Stimulated activated CD4-positive, alpha-beta T cell treated with anti-CD3 and anti-CD28 coated beads, Interleukin-1b, Interleukin-23, amount 100 ng/mL, for 4 hours (primary cell): ENCODE measurements at places on chromosomes 5 and 9.

DNA sequence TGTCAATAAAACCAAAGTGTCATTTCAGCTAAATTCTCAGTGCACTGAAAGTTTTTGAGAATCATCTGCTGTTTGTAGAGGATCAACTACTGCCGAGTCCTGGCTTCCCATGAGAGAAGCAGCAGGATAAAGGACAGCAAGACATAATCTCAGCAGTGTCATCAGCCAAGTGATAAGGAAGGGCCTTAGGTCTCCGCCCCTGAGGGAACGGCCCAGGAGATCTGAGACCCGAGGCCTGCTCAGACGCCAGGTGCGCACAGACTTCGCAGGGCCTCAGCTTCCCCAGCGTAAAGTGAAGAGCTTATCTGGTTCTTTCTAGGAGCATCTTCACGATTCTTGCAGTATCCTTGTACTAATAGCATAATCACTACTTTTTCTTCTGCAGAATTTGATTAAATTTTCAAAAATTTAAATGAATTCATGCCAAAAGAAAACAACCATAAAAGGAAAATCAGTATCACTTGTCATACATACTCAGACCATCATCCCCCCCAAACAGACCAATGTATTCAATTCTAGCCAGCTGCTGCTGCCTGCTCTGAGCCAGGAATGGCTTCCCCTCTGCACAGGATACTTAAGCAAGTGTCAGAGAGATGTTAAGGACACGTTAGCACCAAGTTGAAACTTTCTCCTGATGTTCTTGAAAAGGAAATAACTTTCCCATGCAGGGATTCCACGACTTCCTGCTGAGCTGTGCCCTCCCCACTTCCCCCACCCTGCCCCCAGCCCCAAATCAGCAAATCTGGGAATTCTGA, 2.2 kb downstream of the GFPT2 start:
- DNase-seq, result no peak

DNA sequence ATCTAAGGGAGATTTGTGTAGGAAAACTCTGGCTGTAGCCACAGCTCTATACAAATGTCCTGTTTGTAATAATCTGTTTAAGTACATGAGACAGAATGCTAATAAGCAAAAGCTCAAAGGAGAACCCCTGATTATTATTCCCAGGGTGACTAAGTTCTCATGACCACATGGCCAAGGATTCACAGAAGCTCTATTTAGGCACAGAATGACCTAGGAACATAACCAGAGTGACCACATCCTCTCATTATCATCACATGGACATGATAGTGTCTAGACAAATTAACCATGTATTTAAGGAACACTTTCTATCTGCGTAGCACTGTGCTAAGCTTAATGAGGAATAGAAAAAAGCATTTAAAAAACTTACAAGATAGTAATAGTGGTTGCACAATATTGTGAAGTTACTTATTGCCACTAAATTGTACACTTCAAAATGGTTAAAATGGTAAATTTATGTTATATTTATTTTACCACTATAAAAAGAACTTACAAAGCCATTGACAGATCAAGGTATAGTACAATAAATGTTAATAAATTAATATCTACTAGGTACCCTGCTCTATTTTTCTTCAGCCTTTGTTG, 56.3 kb downstream of the STX17 start:
- DNase-seq, result no peak

GRCh38 chr9:121368138-121368522, 1.9 kb downstream of the STOM start:
- no peak for DNase-seq

- no peak for DNase-seq
Observed at GRCh38 chr9:82969291-82969690, 93.7 kb downstream of the RASEF start.

- peak; percentile 17 for DNase-seq
Observed at GRCh38 chr5:157602505-157602904, 26.9 kb upstream of the ADAM19 start.

GRCh38 chr9:130018265-130018664, 24.7 kb downstream of the FNBP1 start:
- no peak for DNase-seq

DNA sequence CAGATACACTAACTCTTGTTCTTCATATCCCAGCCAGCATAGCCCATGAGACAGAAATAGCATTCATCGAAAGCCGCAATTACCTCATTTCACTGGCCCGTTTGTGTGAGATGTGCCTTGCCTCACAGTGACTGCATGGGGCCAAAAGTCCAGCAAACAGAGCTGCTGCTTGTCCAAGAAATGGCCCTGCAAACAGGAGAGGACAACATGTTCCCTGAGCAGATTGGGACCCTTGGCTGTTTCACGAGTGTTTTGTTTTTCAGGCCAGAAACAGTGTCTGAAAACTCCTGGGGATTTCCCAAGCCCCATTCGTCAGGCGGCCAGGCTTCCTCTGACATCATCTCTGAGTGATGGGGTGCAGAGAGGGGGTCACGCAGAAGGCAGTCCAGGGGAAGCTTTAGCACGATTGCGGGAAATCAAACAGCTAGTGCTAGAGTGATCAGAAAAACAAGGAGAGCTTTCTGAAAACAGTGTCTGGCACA, 503.6 kb upstream of the PAPPA start:
- no peak for DNase-seq

- no peak for DNase-seq
Observed at GRCh38 chr5:43997647-43998272, 391.5 kb downstream of the FGF10 start.

DNA sequence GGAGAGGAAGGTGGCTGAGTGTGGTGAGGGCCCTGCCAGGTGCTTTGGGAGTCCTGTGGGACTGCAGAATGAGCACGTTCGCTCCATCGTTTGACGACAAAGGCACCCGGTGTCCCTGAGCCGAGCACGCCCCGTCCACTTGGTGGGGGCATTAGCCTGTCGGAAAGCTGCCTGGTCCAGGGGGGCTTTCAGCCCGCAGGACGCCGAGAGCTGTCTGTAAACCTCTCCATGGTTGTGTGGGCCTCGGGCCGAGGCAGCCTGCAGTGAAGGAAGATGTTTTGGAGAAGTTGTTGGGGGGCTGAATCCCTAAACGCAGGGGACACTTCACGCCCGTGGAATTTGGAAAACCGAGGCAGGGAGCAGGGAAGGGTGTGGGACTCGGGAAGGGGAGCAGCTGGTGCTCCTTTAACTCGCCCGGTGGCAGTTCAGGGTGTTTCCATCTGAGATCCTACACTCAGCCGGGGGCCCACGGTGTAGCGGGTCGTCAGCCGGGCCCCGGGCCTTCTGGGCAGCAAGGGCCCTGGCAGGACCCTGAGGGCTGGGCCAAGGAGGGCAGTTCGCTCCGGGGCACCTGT, 53.8 kb downstream of the MRPL36 start:
- DNase-seq, result no peak

GRCh38 chr5:27124590-27124989, 86.2 kb upstream of the CDH9 start:
- no peak for DNase-seq

GRCh38 chr9:106481013-106481609, 381.9 kb upstream of the ZNF462 start:
- no peak for DNase-seq

DNA sequence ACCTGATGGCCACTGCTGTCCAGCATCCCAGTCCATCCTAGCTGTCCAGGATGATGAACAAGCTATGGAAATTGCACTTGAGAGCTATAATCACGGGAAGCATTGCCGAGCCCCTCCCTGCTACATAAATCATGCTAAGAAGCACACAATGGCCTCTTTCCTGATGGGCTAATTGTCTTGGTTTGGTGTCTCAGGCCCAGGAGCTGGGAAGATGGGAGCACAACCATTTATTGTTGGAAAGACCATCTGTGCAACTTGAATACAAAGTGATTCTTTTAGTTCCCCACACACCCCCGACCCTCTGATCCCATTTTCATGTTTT, 80.4 kb downstream of the RGS3 start:
- no peak for DNase-seq

- DNase-seq, result no peak
Observed at GRCh38 chr9:112858625-112859147, 32.0 kb downstream of the SLC46A2 start.

DNA sequence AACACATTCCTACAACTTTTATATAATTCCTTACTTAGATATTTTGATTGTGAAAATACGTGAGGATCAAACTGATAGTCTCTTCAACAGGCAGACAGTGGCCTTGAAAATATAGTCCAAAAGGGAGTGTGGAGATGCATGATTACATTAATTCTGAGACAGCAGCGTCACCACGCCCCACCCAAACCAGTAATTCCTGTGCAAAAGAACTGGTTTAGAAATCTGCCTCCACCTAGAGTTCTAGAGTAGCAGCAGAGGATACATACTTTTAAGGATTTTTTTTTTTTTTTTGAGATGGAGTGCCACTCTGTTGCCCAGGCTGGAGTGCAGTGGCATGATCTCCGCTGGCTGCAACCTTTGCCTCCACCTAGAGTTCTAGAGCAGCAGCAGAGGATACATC, 1.6 kb upstream of the TUT7 start:
- no peak for DNase-seq

- no peak for DNase-seq
Observed at GRCh38 chr9:92147030-92147851, 32.0 kb upstream of the SPTLC1 start.

DNA sequence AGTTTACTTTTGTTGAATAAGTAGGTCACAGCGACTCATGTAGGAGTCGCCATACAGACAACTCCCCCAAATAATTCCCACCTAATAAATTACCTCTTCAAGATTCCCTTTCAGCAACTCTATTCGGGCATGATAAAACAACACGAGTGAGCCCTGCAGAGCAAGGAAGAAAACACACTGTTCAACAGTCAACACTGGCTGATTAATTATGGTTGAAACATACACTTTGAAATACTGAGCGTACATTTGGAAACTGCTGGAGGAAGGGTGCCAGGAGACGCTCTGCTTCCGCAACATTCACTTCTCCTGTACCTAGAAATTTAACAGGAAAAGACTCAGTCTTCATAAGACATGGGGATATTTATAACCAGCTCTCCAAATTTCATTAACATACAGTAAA, 117.5 kb downstream of the TTC39B start:
- DNase-seq, result no peak

GRCh38 chr5:113405530-113405929, 29.3 kb downstream of the TSSK1B start:
- no peak for DNase-seq
